Renal cortex interstitium (tissue), 15 donors: ENCODE measurements at places on chromosomes 5 and 9. TPM values are rescaled to one million over a fixed set of nuclear protein-coding genes. Genes with fewer than 3 reads are reported as not detected.
A peak's percentile ranks its signal among the peaks of the same experiment; 100 is the strongest.

DNA sequence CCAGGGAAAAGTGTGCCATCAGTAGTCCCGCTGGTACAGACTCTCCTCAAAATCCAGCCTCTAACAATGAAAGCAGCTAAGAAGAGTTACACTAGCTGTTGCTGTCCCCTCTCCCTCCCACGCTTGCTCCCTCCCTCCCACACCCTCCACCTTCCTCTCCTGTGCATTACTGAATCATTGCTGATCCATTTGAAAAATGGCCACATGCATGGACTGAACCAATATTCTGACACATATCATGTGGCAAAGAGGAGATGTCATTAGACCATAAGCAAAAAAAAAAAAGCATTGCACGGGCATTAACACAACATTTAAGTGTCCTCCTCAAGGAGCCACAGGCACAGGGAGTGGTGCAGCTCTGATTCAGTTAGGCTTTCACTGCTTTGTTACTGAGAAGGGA is 37.9 kb downstream of the LHFPL2 start:
- no peak for DNase-seq

DNA sequence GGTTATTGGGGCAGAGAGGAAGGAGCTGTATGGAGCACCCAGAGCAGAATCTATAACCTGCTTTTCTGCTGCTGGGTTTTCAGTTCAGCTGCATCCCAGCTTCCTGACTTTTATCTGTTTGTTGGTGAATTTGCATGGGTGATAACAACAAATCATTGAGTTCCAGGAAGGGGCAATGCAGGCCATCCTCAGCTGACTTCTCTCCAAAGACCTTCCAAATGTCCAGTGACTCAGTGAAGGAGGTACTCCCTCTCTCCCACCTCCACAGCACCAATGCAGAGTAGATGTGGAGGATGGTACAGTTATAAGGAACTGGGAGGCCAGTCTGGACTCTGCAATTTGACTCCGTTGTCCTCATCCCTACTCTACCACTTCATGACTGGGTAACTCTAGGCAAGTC is 1.6 kb upstream of the TXN start:
- no peak for DNase-seq

DNA sequence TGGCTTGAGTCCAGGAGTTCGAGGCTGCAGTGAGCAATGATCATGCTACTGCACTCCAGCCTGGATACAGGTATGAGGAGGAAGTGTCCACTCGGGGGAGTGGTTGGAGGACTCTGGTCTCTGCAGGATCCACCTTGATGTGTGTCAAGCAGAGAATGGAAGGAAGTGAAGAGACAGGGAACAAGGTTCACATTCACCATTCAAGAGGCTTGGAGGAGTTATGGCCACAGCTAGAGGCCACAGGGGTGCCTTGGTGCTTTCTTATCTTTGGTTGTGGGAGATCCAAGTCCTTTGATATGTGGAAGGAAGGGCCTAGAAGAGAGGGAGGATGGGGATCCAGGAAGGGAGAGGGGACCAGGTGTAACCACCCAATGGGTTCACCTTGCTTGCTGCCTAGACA is 5.4 kb upstream of the CERCAM start:
- no peak for DNase-seq

DNA sequence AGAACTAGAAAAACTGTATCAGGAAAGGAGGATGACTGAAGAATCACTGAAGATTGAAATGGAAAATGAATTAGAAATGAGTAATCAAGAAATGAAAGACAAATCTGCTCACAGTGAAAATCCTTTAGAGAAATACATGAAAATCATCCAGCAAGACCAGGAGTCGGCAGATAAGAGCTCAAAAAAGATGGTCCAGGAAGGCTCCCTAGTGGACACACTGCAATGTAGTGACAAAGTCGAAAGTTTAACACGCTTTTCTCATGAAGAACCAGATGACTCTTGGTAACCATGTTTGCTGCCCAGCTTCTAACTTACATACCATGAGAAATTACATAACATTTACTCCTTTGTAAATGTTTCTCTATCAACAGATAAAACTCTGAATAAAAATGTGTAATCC is 37.1 kb downstream of the CPLANE1 start:
- no peak for DNase-seq

GRCh38 chr5:54628050-54628449 is 110.5 kb downstream of the SNX18 start:
- peak; percentile 26 for DNase-seq

DNA sequence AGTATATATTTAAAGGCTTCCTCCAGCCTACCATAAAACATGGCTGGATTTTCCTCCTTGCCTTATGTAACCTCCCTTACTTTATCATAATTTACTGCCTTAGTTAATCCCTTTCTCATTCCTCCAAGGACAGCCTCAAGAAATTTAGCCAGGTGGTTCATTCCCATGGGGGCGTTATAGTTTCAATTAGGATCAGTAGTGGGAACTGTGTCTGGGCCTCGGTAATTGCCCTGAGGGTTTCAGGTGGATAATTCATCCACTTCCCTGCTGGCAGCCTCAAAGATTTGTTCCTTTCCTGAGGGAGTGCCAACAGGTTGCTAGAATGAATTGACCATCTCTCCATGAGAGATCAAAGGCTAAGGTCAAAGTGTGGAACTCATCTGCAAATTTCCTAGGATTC is 4.3 kb upstream of the GM2A start:
- no peak for DNase-seq

GRCh38 chr5:158174918-158175851 is 316.2 kb upstream of the CLINT1 start:
- peak; percentile 84 for DNase-seq

DNA sequence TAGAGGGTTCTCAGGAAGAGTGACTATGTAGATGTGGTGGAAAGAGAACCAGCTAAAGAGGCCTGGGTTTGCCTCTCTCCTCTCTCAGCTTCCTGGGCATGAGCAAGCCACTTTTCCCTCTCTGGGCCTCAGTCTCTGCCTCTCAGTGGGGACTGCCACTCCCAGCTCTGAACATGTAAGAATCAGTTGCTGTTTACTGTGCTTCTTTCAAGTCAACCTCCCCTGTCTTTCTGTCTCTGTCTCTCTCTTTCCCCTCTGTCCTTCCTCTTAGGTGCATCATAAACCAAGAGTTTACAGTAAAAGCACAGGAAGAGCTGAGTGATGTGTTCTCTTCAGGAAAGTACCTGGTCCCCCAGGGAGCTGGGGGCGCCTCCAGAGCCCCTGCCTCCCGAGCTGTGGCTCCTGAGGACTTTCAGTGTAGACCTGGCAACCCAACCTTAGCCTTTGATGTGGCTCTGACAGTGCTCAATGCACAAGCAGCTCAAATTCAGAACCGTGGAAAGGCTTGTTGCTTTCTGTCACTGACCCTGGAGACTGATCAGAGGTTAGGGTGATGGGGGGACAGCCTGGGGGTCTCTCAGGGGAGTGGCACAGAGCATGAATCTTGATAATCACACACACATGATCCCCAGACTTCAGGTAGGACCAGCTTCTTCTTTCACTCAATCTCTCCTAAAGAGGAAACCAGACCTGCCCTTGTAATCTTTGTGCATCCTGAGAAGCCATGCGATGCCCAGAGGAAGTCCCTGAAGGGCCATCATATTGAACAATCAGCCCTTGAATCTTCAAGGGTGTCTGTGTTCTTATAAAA is 59.4 kb upstream of the TNFSF8 start:
- DNase-seq: no peak

DNA sequence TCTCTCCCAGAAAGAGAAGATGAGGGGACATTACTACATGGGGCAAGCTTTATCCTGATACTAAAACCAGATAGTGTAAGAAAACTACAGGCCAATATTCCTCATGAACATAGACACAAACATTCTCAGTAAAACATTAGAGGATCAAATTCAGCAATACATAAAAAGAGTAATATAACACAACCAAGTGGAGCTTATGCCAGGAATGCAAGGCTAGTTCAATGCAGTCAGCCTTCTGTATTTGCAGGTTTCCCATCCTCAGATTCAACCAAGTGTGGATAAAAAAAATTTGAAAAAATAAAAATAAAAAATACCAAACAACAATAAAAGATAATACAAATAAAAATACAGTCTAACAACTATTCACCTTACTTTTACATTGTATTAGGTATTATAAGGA is 31.3 kb downstream of the CCDC69 start:
- DNase-seq: no peak

DNA sequence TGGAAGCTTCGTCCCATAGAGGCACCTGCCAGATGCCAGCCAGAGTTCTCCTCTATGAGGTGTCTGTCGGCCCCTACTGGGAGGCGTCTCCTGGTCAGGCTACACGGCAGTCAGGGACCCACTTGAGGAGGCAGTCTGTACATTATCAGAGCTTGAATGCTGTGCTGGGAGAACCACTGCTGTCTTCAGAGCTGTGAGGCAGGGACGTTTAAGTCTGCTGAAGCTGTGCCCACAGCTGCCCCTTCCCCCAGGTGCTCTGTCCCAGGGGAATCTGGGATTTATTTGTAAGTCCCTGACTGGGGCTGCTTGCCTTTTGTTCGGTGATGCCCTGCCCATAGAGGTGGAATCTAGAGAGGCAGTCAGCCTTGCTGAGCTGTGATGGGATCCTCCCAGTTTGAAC is 70.8 kb downstream of the NDUFS4 start:
- DNase-seq: no peak

DNA sequence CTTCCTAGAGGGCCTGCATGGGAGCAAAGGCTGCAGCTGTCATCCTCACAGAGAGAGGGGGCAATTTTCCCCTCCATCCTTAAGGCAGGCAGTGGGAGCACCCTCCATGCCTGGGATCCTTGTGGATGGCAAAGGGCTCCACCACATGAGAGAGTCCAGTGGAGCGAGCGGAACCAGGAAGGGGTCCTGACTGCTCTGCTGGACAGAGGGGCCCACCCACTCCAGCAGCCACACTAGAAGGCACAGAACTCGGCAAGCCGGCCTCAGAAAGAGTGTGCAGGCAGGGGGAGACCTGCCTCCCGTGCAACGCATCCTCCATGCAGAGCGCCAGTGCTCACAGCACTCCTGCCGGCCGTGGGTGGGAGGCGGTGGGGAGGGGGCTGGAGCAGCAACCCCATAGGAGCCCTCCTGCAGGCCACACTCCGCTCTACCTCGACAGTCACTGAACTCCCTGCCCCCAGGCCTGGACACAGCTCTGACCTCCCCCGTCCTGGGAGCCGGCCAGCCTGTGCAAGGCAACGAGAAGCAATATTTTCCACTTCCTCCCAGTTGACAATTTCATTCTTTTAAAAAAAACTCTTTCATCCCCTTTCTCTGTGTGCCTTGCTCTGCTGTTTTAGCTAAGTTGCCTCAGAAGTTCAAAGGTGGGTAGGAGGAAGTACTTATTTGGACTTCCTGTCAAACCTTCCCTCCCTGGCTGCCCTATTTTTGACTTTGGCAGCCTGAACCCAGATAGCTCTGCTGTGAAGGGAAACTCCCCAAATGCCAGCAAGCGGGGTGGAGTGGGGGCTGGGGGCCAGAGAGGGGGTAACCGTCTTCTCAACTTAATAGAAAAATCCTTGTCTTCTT is 5.3 kb upstream of the LCP2 start:
- no peak for DNase-seq

The CNOT6 gene
- polyA plus RNA-seq: 53.9 TPM

GRCh38 chr9:108473209-108474112 is 382.3 kb downstream of the ACTL7B start:
- peak; percentile 3 for DNase-seq

DNA sequence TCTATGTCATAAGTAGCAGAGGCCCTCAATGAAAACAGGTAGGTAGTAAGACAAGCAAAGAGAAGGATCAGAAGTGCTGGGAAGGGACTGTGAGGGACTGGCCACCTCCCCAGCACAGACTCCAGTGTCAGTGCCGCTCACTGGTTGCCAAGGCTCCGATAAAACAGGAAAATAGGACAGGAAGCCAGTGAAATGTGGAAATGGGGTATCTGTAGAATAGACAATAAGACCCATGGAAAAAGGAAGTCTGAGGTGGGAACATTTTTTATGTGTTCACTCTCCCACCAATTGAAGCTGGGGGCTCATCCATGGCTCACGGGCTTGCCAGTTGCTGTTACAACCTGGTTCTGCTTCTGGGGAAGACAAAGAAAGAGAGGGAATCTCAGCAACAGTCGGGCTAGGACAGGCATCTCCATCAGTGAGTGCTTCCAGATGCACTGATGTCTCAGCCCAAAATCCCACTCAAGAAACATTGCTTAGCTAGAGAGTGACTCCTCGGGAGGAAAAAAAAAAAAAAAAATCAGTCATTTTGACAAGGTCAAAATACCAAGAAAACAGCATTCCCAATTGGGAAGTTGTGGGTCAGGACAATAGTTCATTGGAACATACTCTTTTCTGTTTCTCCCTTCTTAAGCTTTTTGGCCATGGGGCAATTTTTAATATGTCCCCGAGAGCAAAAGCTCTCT is 27.6 kb upstream of the NFIB start:
- no peak for DNase-seq

The CFAP90 gene
- polyA plus RNA-seq: 5.2 TPM

The CMYA5 gene
- 20.6 TPM for polyA plus RNA-seq

DNA sequence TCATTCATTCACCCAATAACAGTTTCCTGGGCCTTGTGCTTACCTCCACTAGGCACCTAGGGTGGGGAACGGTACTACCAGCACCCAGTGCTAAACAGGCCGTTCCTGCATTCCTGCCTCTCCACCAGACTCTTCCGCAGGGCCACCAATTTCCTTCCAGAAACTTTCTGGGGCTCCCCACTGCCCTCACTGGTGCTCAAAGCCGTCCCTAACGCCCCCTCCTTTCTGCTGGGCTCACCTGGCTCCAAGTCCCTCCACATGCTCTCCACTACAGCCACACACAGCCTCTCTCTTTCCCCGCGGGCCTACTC is 1.4 kb downstream of the PHF19 start:
- DNase-seq: no peak

- no peak for DNase-seq
Measured at GRCh38 chr5:4676934-4677333, 463.2 kb upstream of the ADAMTS16 start.

GRCh38 chr9:130556396-130557076 is 22.8 kb upstream of the FUBP3 start:
- DNase-seq: no peak
